NCI-H524 (cell line): ENCODE measurements at places on chromosomes 3 and 15.
A peak's percentile ranks its signal among the peaks of the same experiment; 100 is the strongest.

- peak; percentile 76 for DNase-seq
These were observed 16.6 kb upstream of the SEMA3F start for GRCh38 chr3:50138266-50139200.

DNA sequence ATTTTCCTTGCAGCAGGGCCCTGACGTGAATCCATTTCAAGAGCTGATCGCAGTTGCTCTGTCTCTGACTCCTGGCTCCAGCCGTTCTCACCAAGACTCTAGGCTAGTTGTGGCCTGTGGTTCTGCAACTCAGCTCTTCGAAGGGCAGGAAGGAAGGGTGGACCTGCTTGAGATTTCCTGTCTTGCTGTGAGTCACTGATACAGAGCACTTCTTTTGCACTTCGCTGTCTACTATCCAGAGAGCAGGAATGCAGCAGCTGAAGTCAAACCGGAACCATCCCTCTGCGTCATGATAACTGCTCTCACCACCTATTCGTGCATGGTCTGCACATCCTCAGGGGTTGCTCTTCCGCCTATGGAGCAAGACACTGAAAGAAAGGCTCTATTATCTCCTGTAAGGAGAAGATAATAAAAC, 59.7 kb downstream of the RAP2B start:
- DNase-seq, result no peak

DNA sequence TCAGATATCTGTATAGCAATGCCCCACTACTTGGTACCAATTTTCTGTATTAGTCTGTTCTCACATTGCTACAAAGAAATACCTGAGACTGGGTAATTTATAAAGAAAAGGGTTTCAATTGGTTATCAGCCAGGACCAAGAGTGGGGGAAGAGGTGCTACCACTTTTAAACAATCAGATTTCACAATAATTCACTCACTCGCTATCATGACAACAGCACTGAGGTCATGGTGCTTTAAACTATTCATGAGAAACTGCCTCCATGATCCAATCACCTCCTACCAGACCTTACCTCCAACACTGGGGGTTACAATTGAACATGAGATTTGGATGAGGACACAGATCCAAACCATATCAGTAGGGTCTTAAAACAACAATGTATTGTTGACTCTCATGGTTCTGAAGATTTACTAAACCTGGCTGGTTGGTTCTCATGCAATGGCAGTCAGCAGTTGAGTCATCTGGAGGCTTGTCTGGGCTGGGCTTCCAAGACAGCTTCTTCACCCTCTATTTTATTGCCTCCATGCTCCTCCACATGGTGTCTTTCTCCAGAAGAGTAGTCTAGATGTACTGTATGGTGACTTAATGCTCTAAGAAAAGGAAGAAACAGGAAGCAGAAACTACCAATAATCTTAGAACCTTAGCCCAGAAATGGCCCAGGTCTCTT, 21.2 kb upstream of the TM4SF4 start:
- no peak for DNase-seq

DNA sequence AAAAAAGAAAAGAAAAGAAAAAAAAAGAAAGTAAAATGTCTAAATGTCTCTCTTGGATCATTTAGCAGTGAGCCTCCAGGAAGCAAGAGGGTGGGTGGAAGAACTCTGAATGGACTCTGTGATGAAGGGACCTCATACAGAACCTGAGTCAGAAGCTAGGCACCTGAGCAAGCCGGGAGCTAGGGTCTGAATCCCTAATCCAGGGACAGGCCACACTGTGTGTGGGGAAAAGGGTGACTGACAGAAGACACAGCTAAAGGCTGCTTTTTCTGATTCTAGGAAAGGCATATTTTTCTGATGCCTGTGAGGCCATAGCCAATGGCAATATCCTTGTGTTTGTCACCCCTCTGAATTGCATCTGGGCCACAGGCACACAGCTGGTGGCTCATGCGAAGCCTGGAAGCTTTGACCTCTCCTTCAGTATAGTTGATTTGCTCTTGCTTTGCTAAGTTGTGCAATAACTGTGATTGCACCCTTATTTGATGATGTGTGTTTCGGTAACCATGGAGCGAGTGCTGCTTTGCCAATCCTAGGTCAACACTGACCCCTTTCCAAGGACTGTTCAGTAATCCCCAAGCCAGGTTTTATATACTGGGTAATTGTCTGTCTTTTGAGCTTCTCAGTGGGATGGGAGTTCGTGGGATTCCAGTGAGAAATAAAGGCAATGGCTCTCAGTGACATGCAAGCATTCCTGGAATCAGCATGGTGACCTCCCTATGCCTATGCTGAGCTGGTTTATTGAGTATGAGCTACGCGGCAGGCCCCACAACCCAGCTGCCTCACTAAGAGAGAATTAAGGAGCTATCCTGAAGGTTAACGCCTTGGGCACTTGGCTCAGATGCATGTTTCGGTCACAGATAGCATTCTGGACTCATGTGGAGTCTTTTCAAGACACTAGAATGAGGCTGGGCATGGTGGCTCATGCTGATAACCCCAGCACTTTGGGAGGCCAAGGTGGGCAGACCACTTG, 49.0 kb upstream of the OSBPL11 start:
- DNase-seq, result no peak

DNA sequence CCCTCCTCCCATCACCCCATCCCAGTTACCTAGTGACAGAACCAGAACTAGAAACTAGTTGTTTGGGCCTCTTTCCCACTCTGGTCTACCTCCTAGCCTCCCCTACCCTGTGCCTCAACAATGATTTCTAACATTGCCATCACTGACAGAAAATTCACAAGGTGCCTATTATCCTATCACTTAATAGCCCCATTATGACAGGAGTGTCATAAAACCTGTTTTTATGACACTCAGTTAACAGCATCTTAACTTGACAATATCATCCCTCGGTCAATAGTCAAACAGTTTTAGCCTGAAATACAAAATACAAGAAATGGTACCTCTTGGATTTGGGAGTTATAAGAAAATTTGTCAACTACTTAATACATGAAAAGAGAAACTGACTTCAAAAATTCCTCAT, 46.5 kb downstream of the ULK4 start:
- no peak for DNase-seq

- DNase-seq, result no peak
These were observed 329.1 kb upstream of the C2CD4B start for GRCh38 chr15:62494197-62494596.

DNA sequence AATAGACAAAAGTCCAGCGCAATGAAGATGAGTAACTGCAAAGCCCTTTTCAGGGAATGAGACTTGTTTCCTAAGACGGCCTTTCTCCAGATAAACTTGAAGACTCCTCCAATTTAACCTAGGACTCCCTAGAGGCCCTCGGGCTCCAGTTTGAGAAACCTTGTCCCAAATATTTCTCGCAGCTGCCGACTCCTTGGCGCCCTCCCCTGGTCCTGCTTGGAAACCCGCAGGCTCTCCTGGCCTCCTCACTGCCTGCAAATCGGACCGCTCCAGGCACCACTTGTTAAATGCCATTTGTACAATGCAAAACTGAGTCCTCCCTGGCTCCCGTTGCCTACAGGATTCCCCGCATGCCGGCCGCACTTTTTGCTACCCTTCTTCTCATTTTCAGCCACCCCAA, 36.8 kb downstream of the MUC4 start:
- no peak for DNase-seq

DNA sequence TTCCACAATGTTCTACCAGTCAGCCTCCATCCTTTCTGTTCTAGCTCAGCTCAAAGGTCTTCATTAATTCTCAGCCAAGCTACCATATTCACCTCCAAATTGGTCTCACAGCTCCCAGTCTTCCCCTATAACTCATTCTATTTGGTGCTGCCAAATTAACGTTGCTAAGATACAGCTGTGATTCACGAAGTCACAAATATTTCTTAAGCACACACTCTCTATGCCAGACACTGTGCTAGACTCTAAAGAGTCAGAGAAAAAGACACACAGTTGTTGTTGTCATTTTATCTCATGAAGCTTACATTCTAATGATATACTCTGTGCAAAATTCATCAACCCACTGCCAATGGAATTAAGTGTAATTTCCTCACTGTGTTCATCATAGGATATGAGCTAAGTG, 102.8 kb downstream of the FRMD5 start:
- DNase-seq, result no peak

GRCh38 chr3:116886202-116886893, 176.8 kb downstream of the TUSC7 start:
- no peak for DNase-seq

- DNase-seq, result peak; percentile 60
These were observed 146.6 kb downstream of the THSD4 start for GRCh38 chr15:71261909-71262308.

- DNase-seq, result no peak
These were observed 53.9 kb upstream of the TEX55 start for GRCh38 chr3:119091936-119092677.

- DNase-seq, result no peak
These were observed 8.9 kb upstream of the PAK6 start for GRCh38 chr15:40229956-40230355.

- DNase-seq, result peak; percentile 45
These were observed 25.9 kb downstream of the ETFA start for GRCh38 chr15:76285241-76285825.

DNA sequence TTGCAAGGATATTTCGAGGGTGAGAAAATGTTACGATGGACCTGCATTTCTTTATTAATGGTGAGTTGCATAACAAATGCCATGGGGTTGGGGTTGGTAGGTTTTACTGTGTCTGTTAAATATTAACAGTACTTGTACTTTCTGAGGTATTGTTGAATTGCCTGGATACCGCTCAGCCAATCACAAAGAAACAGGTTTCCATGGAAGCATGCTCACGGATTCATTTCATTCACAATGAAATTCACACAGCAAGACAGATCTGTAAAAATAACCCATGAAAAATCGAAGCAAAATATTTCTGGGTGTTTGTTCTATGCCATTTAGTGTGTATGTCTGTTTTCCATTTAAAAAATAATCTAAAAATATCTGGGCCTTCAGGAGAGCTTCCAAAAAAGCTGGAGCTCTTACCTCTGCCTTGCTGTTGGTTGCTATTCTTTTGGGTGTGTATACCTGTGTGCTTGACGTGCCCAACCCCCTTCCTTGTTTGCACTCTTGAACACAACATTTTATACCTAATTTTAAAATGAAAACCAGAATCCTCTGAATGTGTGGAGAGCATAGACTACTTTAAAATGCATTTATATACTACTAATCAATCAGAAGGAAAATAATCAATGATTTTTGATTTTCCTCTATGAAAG, 479.8 kb upstream of the TBL1XR1 start:
- DNase-seq, result no peak

DNA sequence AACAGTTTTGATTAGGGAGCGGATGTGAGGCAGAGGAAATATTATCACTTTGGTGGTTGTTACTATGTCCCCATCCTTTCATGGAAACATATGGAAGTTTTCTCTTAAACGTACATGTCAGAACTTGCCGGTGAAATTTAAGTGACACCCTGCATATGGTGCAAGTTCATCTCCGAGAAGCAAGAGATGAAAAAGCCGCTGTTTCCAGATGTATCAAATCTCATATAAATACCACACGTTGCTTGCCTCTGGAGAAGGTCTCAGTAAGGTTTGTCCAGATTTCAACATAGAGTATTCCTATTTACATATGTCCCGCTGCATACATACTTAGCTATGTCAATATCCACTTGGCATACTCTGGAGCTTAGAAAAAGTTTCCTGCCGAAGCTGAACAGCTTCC, 172.2 kb upstream of the ICE2 start:
- DNase-seq, result peak; percentile 81

DNA sequence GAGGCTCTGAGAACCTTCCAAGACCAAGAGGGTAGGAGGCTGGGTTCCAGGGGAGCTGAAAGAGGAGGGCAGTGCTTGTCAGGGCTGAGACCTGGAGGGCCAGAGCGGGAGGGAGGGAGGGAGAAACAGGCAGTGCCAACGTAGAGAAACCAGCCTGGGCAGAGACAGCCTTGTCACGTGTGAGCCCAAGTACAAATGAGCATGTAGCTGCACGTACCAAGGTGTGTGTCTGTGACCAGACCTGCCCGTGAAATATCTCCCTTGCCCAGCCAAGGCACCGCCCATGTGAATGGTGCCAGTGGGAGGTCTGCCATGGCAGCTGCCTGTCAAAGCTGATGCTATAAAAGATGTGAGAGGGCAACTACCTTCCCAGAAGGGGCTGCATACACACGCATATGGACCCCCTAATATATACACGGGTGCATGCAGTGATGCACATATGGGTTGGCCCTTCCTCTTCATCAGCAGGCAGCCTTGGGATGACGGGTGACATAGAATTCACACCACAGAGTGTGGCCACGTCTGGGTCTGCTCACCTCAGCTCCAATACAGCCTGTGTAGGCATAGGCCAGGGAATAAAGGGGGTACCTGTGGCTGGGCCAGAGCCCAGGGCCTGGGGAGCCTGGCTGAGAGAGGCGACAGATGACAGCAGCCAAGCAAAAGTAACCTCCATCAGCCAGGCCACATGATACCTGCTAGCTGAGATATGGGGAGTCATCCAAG, 7.8 kb upstream of the CTDSPL start:
- DNase-seq, result no peak

GRCh38 chr3:190360228-190360627, 27.7 kb upstream of the CLDN16 start:
- no peak for DNase-seq

DNA sequence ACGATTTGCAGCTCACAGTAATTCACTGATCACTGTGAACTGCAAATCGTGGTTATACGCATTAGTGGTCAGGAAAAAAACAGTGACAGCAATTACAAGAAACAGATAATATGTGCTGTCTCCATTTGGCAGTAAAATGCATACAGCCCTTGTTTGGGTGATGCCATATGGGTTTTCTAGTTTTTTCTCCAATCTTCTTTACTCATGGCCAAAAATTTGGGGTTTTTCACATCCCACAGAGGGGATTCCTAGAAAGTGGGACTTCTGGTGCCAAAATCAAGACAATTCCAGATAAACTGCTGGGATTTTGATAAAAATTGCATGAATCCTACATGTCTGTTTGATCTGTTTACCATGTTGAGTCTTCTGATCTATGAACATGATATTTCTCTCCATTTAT, 15.6 kb downstream of the NDN start:
- DNase-seq, result no peak

DNA sequence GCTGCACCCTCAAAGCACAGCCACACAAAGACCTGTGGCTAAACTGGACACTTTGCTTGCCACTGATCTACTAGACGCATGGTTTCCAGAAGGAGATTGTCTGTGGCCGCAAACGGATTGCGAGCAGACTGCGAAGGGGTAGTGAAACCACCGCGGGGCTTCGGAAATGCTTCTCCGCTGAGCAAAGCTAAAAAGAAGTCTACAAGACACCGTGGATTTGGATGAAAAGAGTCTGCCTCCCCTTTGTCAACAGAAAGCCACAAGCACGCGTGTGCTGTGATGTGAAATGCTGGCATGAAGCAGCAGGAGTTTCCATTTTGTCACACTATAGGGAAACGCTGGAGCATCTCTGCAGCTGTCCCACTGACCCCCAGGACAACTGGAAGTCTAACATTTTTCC, 63.0 kb downstream of the TMEM44 start:
- no peak for DNase-seq

GRCh38 chr3:195718477-195718984, 2.2 kb upstream of the MUC20 start:
- DNase-seq, result no peak
